ENCODE measurements at places on chromosomes 2 and 18.

- no peak for DNase-seq
These were observed 133.2 kb downstream of the GBX2 start for GRCh38 chr2:236034974-236035373.

- no peak for DNase-seq
These were observed 156.3 kb downstream of the EML6 start for GRCh38 chr2:54879598-54880332.

DNA sequence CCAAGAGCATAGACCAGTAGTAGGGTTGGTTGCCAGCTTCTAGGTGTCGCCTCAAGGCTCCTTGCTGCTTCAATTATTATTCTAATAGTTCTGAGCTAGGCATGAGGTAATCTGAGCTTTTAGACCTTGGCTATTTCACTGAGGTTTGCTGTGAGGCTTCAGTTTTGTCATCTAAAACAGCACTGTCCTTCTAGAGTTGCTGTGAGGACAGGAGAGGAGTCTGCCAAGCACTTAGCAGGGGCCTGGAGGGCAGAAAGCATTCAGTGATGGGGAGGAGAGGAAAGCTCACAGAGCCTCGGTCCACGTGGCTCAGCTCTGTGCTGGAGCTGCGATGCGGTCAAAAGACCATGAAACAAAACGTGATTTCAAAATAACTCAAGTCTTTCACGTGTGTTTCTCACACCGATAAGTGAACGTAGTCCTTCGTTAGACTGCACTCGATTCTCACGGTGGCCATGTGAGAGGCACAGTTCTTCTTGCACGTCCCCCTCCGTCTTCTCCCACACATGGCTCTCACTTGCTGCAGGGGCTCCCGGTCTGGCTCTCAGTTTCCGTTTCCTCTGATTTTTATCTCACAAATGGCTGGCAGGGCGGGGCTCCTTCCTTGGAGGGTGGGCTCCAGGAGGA is 113.7 kb downstream of the B3GNT2 start:
- DNase-seq: no peak

- no peak for DNase-seq
These were observed 179.7 kb downstream of the GPD2 start for GRCh38 chr2:156615836-156616322.

DNA sequence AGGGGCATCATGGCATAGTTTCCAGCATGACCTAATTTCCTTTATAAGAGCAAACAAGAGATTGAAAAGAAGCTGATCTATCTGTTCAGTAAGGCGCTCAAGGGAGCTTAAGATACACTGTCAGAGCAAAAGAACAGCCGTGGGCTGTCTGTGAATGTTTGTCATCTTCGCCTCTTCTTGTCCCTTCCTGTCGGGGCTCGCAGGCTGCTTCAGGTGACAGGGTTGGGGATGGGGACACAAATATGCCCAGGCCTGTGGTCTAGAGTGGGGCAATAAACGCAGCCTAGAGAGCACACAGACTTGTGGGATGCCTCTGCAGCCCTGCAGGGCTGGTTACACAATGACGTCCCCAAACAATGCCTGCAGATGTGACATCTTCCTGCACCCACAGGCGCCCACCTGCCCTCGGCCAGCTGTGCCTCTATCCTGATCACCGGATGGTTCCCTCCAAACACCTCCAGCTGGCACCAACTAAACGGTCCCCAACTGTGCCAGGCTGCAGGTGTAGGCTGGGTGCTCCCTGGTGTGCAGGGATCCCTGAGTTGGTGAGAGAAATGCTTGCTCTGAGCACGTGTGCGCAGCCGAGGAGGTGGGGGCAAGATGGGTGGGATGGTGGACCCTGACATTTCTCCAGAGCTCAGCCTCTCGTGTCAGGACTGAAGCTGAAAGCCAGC is 72.8 kb downstream of the EDAR start:
- DNase-seq: no peak

- DNase-seq: no peak
These were observed 40.3 kb upstream of the HNMT start for GRCh38 chr2:137924019-137924418.

GRCh38 chr2:54015798-54016699 is 45.3 kb upstream of the PSME4 start:
- DNase-seq: peak; percentile 75

- DNase-seq: no peak
These were observed 492.5 kb downstream of the SOX11 start for GRCh38 chr2:6184532-6185292.

GRCh38 chr2:100039291-100039980 is 103.0 kb downstream of the AFF3 start:
- no peak for DNase-seq

DNA sequence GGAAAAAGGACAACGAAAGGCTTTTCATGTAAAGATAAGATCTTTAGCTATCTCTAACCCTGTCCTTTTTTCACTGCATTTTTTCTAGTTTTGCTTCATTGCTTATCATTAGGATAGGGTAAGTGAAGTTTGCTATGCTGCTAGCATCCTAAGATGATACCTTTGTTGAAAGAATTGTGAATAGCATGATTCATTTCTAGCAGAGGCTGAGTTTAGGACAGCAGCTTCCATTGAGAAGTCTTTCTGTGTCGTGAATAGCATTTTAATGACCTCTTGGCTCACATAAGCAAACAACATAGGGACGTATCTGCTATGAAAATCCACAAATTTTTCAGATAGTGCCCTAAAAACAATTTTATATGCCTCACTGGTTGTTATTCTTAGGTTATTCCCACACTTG is 36.4 kb upstream of the GAREM2 start:
- DNase-seq: no peak

DNA sequence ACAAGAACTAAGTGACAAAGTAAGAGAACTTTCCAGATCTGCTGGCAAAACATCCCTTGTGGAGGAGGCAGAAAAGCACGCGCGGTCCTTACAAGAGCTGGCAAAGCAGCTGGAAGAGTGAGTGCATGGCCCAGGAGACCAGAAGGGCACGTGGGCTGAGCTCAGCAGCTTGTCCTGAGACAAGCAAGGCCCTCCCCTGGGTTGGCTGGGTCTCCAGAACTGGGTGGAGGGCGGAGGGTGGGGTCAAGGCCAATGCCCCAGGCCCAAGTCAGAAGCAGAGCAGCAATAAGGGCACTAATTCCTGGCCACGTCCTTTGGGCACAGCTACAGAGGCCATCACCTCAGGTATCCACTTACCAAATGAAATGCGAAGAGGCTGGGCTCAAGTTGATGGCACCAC is 110.6 kb upstream of the TTC39C start:
- DNase-seq: no peak

- DNase-seq: no peak
These were observed 7.1 kb upstream of the GALNT3 start for GRCh38 chr2:165801176-165801575.

DNA sequence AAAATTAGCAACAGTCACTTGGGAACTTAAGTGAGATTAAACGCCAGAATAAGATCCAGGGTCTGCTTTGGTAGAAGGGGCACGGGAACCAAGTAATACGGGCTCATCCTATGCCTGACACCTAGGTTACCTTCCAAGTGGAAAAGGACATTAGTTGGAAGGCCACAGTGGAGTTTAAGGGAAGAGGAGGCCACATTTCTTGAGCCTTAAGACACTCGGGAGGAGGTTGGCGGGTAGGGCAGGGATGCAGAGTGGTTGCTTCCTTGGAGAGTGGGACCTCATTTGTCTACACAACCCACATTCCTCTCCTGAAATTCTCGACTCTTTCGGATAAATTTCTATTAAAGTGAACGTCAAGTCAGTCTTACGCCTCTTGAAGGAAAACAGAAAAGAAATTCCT is 510 bp upstream of the DNAH6 start:
- DNase-seq: no peak

GRCh38 chr18:51051105-51051712 is 21.2 kb downstream of the SMAD4 start:
- no peak for DNase-seq

DNA sequence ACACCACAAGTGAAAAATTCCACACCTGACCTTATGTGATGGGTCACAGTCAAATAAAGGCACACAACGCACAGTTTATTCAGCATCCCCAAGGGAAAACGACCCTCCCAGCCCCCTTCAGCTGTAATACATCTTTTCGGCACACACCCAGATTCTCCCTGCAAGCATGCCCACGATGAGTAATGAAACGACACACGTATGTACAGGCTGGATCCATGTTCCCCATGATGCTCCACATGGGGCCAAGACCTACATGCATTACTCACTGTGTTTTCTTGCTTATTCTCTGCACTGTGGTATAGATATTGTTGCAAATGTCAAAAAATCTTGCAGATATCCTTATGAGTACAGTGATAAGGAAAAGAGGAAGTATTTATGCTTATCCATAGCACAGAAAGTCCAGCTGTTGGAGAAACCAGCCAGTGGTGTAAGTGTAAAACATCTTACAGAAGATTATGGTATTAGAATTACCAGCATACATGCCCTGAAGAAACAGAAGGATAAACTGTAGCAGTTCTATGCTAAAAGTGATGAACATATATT is 32.5 kb upstream of the SGPP2 start:
- no peak for DNase-seq

All from GM04503 (cell line).